ENCODE measurements at places on chromosomes 7 and 10.

GRCh38 chr10:22367471-22367870 is 22.2 kb downstream of the SPAG6 start:
- DNase-seq: no peak

- no peak for DNase-seq
Measured at GRCh38 chr7:8975681-8976080, 542.3 kb downstream of the NXPH1 start.

DNA sequence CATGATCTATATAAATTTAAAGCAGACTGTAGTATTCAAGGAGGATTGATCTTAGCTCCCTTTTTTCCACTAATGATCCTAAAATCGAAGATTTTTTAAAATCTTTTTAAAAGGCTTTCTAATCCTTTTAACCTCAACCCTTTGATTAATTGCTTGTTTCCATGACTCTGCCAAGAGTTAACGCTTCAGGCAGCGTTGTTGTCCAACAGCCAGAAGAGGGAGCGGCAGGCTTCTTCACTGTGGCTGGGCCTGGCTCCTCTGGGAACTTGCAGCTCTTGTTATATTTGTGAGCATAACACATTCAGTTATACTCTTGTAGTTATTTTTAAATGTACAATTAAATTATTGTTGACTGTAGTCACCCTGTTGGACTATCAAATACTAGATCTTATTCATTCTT is 26.3 kb downstream of the CRCP start:
- no peak for DNase-seq

DNA sequence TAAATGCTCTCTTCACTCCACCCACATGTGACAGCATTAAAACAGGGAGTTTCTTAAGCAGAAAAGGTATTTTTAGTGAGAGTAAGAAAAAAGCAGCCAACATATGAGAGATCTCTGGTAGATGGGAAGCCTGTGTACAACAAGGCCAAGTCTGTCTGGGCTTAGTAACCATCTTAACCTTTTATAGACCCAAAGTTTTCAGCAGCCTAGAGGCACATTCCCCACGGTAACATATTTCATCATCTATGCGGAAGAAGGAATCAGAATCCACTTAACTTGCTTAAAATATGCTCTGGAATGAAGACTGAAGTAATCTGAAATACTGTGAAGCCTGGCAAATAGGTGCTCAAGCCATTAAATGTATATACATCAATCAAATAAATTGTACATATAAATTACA is 127.8 kb downstream of the RAPGEF5 start:
- DNase-seq: no peak

- DNase-seq: no peak
Measured at GRCh38 chr10:76509446-76509845, 1078.0 kb downstream of the LRMDA start.

DNA sequence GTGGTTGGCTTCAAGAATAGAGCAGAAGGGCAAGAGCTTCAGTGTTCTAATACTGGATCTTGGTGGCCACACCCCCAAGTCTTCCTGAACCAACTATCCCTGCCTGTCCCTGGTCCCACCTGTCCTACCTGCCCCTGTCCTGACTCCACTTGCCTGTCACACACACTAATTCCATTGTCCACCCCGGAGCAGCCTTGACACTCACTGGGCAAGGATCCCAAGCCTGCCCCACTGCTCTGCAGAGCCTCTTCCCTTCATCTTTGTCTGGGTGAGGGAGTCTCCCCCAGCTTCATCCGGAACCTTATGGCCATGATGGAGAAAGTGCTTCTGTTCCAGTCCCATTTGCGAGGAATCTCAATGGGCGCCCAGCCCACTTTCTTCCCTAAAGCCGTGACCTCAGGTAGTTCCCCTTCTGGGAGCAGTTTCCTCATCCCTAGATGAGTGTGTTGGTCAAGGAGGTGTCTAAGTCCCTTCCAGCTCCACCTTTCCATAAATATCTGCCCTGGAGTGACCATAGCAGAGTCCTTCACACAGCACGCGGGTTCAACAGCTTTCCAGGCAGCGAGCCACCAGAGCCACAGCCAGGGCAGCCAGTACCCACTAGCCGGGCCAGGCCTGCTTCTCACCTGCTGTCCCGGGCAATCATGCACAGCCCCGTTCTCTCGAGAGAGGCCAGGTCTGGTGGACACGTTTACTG is 61.5 kb downstream of the VIPR2 start:
- no peak for DNase-seq

- DNase-seq: no peak
Measured at GRCh38 chr7:41911792-41912191, 208.9 kb upstream of the INHBA start.

GRCh38 chr10:51608211-51608610 is 91.2 kb downstream of the CSTF2T start:
- no peak for DNase-seq

DNA sequence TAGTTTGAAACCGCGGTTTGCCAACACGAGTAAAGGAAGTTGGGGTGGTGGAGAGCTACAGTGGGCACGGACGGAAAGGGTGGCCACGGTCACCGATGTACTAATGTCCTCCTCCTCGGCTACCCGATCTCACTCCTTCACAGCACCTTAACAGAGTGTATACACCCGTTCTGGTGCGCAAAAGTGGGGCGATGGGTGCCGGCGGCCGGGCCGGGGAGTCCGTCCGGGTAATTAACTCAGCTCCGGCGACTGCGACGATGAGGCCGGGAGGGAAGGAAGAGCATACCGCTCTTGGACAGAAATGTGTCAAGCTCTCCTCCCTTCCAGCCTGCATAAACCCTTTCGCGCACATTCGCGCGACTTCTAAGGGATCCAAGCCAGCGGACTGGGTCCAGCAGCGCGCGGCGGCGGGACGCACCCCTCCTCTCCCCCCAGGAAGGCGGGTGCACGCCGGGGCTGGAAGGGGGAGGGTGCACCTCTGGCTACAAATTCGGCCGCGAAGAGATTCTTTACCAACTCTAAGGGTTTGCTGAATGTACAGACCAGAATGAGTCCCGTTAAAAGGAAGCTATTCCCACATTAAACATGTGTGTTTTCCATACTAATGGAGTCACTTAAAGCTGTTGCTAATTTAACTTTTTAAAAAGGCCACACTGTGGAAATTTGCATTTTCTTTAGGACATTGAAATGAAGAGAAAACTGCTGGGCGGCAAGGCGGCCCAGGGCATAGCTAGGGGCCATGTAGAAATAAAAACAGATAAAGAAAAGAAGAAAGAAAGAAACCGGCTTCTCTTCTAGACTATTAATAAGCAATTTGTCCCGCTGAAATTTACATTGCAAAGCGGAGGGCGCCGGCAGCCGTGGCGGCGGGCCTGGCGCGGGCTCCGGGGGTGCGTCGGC is 6.6 kb upstream of the EBF3 start:
- no peak for DNase-seq

DNA sequence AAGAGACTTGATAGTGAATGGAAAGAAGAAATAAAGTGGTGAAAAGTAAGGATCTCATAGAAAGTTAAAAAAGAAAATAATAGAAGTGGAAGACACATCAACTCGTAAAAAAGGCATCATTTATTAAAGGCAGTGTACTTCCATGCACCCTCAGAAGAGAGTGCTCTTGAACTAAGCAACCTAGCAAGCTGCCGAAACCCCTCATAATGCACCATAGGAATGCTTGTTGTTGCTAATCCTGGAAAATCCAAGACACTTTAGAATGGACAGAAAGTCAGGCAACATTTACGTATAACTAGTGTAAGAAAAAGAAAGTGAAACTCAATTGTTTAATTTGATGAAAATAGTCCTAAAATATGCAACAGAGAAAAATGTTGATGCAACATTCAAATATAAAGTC is 12.8 kb downstream of the TFPI2 start:
- no peak for DNase-seq

DNA sequence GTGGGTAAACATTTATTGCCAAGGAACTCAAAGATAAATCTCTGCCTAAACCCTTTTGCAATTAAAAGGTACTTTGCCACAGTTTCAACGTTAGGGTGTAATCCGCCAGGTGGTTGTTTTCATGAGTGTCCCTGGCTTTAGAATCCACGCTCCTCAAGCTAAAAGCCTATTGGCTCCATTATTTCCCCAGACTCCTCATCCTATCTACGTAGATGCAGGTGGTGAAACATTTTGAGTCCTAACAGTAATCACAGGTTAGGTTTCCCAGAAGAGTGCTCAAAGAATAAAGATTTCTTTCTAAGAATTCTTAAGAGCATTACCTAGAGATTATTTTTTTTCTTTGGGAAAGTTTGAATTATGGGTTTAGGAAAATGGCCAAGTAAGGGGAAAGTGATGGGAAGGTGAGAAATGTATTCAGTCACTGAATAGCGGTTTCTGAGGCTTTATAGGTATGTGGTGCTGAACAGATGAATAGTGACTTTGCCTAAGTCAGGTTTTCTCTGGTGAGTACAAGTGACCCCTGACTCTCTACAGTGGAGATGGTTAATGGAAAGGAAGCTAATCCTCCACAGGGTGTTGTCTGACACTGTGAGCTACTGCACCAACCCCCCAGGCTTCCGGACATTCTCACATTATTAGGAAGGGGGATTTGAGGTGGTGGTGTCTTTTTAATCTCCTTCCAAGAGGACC is 60.2 kb downstream of the NRP1 start:
- DNase-seq: no peak

DNA sequence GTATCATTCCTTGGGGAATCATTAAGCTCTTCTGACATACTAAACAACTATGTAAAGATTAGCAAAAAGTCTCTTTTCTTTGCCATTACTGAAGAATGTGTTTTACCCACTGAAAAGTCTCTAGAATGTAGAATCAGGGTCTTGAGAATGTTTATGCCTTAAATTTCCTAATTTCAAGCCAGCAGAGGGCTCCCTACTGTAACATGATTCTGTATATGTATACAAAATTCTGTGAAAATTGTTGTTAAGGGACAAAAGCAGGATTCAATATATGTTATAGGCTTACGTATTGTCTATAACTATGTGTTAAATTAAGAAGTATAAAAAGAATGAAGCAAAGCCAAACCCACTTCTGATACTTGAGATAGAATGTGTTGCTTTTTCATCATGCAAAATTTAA is 296.9 kb upstream of the DGKB start:
- DNase-seq: no peak

DNA sequence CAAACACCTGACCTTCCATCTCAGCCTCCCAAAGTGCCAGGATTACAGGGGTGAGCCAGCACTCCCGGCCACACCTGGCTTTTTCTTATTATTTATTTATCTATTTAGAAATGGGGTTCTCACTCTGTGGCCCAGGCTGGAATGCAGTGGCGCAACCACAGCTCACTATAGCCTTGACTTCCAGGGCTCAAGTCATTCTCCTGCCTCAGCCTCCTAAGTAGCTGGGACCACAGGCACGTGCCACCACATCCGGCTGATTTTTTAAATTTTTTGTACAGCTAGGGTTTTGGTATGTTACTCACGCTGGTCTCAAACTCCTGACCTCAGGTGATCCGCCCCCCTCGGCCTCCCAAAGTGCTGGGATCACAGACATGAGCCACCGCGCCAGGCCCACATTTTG is 56.9 kb upstream of the MYL10 start:
- DNase-seq: no peak

DNA sequence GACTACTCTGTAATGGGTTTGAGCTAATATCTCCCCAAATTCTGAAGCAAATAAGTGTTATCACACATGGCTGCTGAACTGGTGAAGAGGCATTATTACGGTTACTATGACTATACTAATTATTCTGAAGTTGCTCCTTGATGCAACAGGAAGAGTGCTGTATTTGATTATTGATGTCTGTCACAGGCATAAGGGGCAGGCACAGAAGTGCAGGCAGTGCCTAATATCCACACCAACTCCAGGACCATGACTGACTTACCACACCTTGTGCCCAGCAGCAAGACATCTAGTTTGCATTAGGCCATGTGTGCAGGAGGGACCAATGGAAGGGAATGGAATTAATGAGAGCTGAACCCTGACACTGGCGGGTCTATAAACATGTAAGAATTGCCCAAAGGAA is 62.7 kb downstream of the AMPH start:
- no peak for DNase-seq

- DNase-seq: no peak
Measured at GRCh38 chr7:131067220-131067619, 260.5 kb upstream of the MKLN1 start.

- no peak for DNase-seq
Measured at GRCh38 chr7:142927949-142928348, 5.6 kb downstream of the TRPV5 start.

- no peak for DNase-seq
Measured at GRCh38 chr7:96131525-96131924, 190.4 kb downstream of the SLC25A13 start.

DNA sequence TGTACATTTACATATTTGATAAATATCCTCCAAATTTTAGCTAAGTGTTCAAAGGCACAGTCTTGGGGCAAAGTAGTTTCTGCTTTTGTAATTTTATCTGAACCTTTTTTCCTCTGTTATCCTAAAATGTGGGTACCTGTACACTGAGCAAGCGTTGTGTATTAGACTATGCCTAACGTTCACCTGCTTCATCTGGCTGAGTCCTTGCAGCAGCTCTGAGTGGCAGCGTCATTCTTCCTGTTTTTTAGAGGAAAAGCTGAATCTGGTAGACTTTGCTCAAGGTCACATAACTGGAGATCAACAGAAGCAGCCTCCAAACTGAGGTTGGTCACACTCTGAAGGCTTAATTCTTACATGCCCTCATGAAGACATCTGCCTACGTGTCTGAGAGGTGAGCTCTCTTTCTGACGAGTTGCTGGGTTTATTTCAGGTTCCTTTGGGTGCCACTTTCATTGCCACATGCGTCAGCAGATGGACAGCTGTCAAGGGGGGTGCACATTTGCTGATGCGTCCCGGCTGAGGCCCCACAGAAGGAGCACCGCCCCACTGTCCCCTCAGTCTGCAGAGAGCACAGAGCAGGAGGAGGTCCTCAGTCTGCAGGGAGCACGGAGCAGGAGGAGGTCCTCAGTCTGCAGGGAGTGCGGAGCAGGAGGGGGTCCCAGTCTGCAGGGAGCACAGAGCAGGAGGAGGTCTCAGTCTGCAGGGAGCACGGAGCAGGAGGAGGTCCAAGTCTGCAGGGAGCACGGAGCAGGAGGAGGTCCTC is 406.5 kb upstream of the SHH start:
- no peak for DNase-seq

DNA sequence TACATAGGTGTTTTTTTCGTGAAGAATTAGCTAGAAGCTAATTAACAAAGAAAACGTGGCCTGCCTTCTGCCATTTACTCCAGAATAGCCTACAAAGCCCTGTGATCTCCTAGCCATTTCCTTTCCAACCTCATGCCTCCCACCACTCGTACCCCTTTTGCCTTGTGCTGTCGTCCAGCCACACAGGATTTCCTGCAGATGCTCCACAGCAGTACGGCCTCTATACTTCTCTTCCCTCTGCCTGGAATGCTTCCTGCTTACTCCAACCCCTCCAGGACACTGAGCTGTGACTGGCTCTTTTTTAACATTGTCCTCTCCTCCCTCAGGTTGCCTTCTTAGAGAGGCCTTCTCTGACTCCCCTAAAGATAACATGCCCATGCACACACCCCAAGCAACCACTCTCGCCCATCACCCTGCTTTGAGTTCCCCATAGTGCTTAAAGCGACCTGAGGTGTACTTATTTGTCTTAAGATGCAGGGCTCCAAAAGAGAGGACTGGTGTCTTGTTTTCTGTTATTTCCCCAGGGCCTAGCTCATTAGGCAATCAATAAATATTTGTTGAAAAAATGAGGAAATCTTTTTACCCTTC is 32.7 kb downstream of the STK17A start:
- DNase-seq: no peak

Measured in AG04450 (cell line).